ENCODE measurements at places on chromosomes 3 and 15.

DNA sequence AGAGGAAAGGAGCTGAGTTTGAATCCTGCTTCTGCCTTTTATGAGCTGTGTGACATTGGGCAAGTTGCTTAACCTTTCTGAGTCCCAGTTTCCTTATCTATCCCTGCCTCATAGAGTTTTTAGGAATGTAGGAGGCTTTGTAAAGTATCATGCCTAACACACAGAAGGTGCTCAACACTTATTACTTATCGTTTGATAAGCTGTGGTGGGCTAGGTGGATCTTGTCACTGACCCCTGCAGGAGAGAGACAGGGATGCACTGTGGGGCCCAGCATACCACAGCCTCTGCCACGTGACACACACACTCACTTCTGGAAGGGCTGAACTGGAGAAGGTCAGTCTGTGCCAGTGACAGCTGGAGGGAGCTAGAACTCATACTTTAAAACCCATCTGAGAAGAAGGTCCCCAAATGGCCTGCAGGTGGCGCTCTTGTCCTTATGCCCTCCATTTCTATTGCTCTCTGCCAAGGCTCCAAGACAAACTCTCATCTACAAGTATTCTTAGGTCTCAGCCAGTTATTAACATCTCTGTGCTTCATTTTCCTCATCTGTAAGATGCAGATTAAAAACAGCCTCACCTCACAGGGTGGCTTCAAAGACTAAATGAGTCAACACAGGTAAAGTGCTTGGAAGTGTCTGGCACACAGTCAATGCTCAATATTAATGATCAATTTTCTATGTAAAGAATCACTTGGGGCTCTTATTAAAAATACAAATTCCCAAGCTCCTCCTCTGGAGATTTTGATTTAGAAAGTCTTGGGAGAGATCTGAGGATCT, 57.5 kb upstream of the HACD2 start:
- peaks cover 40% of the 10 kb centered on the region for H3K4me1 ChIP-seq
- no peak overlapping the region for H3K4me3 ChIP-seq
- H3K36me3 ChIP-seq: no peaks in the 10 kb centered on the region
- peak overlapping the region; percentile 71 for H3K27ac ChIP-seq
- peaks cover 3% of the 10 kb centered on the region for H3K27me3 ChIP-seq

- peaks cover 44% of the 10 kb centered on the region for H3K4me1 ChIP-seq
- H3K36me3 ChIP-seq: no peaks in the 10 kb centered on the region
- no peak for DNase-seq
- no peak overlapping the region for H3K27ac ChIP-seq
These were observed 12.0 kb upstream of the GRIP2 start for GRCh38 chr3:14552041-14552648.

- no peak for DNase-seq
- H3K36me3 ChIP-seq: peaks cover 15% of the 10 kb centered on the region
- H3K4me1 ChIP-seq: peaks cover 5% of the 10 kb centered on the region
- no peak overlapping the region for H3K27ac ChIP-seq
- H3K27me3 ChIP-seq: no peaks in the 10 kb centered on the region
- no peak overlapping the region for H3K4me3 ChIP-seq
These were observed 41.2 kb downstream of the PTPN23 start for GRCh38 chr3:47421741-47422649.

- peaks cover 53% of the 10 kb centered on the region for H3K4me1 ChIP-seq
- H3K4me3 ChIP-seq: no peak overlapping the region
- H3K36me3 ChIP-seq: no peaks in the 10 kb centered on the region
- DNase-seq: no peak
These were observed 119.3 kb downstream of the MEGF11 start for GRCh38 chr15:66134284-66134683.

DNA sequence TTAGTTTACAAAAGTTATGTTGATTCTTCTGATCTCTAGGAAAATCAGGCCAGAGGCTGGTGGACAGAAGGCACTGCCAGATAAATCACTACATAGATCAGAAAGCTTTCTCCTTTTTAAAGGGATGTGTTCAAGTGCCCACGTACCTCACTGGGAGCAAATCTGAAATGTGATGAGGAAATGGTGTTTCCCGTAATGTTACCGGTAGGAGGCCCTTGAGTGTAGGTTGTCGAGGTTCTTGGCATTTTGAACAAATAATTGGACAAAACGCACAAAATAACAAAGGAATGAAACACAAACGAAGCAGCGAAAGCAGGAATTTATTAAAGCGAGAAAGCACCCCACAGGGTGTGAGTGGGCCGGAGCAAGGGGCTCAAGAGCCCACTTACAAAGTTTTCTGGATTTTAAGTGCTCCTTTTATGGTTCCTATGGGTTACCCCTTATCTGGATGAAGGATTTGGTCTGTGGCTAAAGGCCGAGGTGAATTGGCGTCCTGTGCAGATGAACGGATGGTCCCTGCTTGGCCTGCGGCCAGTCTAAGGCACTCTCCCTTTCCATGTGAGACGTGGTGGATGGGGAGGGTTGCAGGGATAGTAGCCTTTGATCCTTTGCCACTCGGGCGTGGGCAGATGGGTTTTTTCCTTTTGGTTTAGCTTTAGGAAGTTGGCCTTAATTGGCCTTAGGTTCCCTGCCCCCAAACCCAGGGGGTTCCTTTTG, 1.0 kb downstream of the SNX1 start:
- H3K27ac ChIP-seq: peak overlapping the region; percentile 94
- H3K4me3 ChIP-seq: peak overlapping the region; percentile 97
- peaks cover 59% of the 10 kb centered on the region for H3K4me1 ChIP-seq
- DNase-seq: no peak
- peaks cover 22% of the 10 kb centered on the region for H3K36me3 ChIP-seq

DNA sequence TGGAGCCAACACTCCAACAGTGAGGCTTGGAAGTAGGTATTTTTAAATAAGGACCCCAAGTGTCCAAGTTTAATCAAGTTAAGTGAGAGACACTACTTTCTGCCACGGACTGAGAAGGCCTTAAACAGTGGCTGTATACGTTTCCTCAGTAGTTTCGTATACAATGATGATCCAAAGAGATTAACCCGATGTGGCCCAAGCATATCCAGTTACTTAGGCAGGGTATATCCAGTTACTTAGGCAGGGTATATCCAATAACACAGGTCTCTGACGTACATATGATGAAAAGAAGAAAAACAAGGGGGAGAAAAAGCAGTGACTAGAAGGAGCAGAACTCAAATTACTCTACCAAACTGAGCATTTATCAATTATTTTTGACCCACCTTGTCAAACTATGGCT, 591.4 kb downstream of the FOXP1 start:
- H3K27me3 ChIP-seq: peaks cover 7% of the 10 kb centered on the region
- H3K4me3 ChIP-seq: no peak overlapping the region
- DNase-seq: no peak
- peaks cover 24% of the 10 kb centered on the region for H3K4me1 ChIP-seq
- peak overlapping the region; percentile 11 for H3K27ac ChIP-seq
- H3K36me3 ChIP-seq: peaks cover 85% of the 10 kb centered on the region

DNA sequence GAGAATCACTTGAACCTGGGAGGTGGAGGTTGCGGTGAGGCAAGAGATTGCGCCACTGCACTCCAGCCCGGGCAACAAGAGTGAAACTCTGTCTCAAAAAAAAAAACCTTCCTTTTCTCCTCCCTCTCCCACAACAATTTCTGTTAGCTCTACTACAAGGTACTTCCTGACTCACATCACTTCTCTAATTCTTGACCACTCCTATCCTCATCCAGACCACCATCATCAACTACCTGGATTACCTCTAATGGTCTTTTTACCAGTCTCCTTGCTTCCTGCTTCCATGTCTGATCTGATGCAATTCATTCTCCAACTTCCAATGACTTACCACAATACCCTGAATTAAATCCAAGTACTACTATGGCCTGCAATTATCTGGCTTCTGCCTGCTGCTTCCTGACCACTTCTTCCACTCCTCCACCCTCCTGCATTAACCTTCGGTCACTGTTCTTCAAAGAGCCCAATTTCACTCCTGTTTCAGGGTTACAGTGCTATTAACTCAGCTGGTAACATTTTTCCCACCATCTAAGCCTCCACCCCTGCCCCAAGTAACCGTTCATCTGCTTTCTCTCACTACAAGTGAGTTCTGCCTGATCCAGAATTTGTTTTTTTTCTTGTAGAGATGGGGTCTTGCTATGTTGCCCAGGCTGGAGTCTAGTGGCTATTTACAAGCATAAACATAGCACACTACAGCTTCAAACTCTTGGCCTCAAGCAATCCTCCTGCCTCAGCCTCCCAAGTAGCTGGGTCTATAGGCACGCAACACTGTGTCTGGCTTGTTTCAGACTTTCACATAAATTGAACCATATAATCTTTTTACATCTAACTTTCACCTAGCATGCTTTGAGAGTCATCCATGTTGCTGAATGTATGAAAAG, 27.8 kb downstream of the DCAF1 start:
- peaks cover 3% of the 10 kb centered on the region for H3K4me1 ChIP-seq
- H3K36me3 ChIP-seq: peaks cover 59% of the 10 kb centered on the region
- DNase-seq: no peak
- peaks cover 4% of the 10 kb centered on the region for H3K27me3 ChIP-seq
- H3K4me3 ChIP-seq: no peak overlapping the region

DNA sequence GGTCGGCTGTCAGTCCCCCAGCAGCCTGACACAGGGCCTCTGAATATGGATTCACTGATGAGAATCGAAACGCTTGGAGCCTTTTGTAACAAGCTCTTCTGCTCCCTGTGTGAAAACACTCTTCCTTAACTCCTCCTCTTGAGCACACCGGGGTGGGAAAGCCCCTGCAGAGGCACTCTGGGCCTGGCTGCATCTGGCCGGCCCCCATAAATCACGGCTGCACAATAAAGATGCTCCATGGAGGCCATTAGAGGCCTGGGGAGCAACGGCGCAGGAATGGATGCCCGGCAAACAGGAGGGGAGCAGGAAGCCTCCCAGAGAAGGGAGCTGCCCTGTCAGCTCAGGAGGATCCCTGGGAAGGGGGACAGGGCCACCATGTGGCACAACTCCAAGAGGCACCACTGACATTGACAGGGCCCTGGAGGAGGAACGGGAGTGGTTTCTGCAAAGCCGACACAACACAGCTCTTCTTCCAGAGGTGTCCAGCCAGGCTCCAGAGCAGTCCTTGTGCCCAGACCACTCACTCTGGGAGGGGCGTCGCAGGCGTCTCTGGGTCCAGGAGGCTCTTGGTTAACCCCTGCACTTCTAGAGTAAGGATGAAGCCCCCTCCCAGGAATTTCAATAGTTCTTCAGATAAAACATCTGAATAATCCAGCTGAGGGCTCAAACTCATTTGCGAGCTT, 509.3 kb upstream of the PPP2R3A start:
- H3K4me1 ChIP-seq: peaks cover 38% of the 10 kb centered on the region
- peak overlapping the region; percentile 53 for H3K27ac ChIP-seq
- no peaks in the 10 kb centered on the region for H3K36me3 ChIP-seq
- peak; percentile 83 for DNase-seq

DNA sequence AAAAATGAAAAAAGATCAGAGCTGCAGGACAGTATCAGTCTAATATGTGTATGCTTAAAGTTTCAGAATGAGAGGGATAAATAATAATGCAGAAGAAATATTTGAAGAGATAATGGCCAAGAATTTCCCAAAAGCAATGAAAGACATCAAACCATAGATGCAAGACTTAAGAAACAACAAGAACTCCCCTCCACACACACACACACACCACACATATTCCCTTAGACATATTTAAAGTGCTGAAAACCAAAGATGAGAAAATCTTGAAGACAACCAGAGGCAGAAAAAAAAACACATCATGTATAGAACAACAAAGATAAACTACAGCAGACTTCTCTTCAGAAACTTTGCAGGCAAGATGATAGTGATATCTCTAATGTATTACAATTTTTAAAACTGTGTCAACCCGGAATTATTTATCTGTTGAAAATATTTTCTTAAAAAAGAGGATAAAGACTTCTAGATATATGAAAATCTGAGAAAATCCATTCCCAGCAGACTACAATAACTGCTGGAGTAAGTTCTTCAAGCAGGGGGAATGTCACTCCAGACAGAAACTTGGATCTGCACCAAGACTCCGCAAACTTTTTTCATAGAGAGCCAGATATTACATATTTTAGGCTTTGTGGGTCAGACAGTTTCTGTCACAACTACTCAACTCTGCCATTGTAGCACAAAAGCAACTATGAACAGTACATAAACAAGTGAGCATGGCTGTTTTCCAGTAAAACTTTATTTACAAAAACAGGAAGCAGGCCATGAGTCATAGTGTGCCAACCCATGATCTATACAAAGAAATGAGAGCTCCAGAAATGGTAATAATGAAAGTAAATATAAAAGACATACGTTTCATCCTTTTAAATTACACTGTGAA, 223.4 kb upstream of the CGNL1 start:
- DNase-seq: no peak
- H3K4me1 ChIP-seq: peaks cover 3% of the 10 kb centered on the region
- no peak overlapping the region for H3K4me3 ChIP-seq
- H3K27ac ChIP-seq: no peak overlapping the region

- no peak overlapping the region for H3K4me3 ChIP-seq
- H3K4me1 ChIP-seq: no peaks in the 10 kb centered on the region
- no peak for DNase-seq
- H3K27me3 ChIP-seq: peaks cover 22% of the 10 kb centered on the region
- no peaks in the 10 kb centered on the region for H3K36me3 ChIP-seq
- no peak overlapping the region for H3K27ac ChIP-seq
These were observed 37.4 kb upstream of the CCDC174 start for GRCh38 chr3:14614189-14614588.

- no peaks in the 10 kb centered on the region for H3K36me3 ChIP-seq
- no peak overlapping the region for H3K4me3 ChIP-seq
- H3K27ac ChIP-seq: no peak overlapping the region
- H3K4me1 ChIP-seq: peaks cover 81% of the 10 kb centered on the region
These were observed 61.5 kb downstream of the IQSEC1 start for GRCh38 chr3:13011573-13012220.

DNA sequence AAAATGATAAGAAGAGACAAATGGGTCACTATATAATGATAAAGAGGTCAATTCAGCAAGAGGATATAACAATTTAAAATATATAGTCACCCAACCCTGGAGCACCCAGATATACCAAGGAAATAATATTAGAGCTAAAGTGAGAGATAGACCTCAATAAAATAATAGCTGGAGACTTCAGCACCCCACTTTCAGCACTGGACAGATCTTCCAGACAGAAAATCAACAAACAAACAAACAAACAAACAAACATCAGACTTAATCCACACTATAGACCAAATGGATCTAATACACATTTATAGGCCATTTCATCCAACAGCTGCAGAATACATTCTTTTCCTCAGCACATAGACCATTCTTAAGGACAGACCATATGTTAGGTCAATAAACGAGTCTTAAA, 79.4 kb downstream of the SENP7 start:
- H3K4me1 ChIP-seq: no peaks in the 10 kb centered on the region
- no peak overlapping the region for H3K27ac ChIP-seq
- H3K36me3 ChIP-seq: peaks cover 90% of the 10 kb centered on the region
- DNase-seq: no peak

DNA sequence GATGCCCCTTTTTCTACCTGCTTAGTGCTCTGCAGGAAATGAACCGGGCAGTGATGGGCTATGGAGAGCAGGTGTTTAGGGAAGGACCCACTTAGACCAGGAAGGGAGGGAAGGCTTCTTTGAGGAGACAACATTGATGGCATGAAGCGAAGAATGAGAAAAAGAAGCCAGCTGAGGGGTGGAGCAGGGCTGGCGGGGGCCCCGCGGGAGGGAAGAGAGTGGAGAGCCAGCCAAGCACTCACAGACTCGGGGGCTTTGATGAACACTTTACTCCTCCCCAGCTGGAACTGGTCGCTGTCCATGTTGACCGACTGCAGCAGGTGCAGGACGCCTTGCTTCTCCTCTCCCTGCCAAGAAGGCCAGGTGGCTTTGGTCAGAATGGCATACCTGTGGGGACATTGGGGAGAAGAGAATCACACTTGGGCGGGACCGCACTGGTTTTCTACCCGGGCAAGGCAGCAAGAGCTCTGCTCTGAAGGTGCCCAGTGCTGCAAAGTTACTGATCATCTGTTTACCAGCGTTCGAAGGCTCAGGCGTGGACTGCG, 28.4 kb upstream of the LDHAL6B start:
- no peaks in the 10 kb centered on the region for H3K27me3 ChIP-seq
- no peak overlapping the region for H3K27ac ChIP-seq
- no peak overlapping the region for H3K4me3 ChIP-seq
- H3K4me1 ChIP-seq: peaks cover 30% of the 10 kb centered on the region
- no peak for DNase-seq

Data from nephron progenitor cell (in vitro differentiated cells).